ENCODE measurements at places on chromosomes 6 and 20. TPM values are rescaled to one million over a fixed set of nuclear protein-coding genes. Genes with fewer than 3 reads are reported as not detected.

The TGM3 gene
- not detected for total RNA-seq

The CEP85L gene
- total RNA-seq, result 6.0 TPM

The ZSWIM3 gene
- 9.9 TPM for total RNA-seq

The GCM1 gene
- not detected for total RNA-seq

The PTPRT gene
- not detected for total RNA-seq
